ENCODE measurements at places on chromosomes 5 and 9.

- no peak for DNase-seq
Measured at GRCh38 chr5:12951846-12952245, 992.6 kb downstream of the DNAH5 start.

- no peak for DNase-seq
Measured at GRCh38 chr5:15026944-15027343, 155.4 kb upstream of the ANKH start.

DNA sequence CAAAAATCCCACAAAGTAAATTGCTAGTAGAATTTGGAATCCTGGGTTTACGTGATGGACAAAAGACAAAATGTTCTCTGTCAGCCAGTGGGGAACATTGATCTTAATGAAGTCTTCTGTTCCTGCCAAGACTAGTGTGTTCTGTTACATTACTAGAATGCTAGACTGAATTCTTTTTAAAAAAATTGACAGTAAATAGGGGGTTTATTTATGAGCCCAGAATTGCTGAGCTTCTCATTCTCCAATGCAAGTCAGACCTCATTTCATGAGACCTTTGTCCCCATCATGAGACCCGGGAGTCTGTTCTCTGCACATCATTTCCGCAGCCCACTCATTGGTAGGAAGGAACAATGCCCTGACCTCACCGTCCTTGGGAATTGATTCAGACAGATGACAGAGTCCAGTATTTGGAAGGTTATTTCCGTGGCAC lies 173.8 kb upstream of the OTULINL start:
- no peak for DNase-seq

DNA sequence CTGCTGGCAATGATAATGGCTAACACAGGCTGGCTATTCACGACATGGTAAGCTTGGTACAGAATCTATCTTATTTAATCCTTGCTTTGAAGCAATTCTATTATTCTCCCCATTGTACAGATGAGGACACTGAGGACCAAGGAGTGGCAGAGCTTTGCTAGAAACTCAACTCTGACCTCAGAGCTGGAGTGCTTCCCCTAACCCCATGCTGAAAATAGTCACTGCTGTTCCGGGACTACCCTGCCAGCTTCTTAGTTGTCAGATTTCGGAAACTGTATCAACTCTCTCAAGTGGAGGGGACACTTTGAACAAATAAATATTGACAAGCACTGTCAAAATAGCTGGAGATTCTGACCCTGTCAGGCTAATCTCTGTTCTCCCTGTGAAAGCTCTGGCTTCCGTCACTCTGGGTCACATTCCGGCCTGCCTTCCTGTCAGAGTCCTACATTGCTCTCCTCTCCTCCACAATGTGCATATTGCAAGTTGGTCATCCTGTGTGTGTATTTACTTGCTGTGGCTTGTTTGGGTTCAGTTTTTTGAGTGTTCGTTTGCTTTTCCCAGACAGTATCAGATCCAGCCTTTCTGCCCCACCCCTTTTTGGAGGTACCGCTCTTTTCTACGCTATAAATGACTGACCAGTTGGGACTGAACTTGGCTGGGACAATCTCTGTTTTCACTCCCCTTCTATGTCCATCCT lies 134.3 kb upstream of the MAP1B start:
- no peak for DNase-seq

- DNase-seq = no peak
Measured at GRCh38 chr9:134316449-134317160, 9.7 kb upstream of the RXRA start.

DNA sequence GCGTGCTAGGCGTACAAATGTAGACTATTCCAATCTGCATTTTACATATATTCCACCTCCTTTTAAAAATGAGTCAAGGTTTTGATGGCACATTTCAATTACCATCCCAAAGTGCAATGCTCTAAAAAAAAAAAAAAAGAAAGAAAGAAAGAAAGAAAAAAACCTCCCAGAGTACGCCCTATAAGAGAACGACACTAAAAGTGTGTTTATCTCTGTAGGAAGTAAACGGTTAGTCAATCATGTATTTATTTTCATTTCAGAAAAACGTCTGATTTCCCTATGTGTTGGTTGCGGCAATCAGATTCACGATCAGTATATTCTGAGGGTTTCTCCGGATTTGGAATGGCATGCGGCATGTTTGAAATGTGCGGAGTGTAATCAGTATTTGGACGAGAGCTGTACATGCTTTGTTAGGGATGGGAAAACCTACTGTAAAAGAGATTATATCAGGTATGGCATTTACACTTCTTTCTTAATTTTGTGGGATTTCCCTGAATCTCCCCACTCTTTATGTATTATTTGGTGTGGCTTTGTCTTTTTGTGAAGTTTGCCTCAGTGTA lies 1.1 kb downstream of the ISL1 start:
- DNase-seq = no peak

DNA sequence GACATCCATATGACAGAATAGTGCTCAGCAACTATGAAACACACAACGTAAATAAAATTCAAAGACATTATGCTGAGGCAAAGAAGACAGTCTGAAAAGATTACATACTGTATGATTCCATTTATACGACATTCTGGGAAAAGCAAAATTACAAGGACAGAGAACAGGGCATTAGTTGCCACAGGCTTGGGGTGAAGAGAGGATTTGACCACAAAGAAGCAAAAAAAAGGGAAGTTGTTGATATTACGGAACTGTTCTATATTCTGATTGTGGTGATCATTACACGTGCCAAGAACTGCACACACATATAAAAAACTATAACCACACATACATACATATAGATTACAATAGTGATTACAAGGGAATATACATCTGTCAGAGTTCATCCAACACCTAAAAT lies 24.1 kb downstream of the CDK5RAP2 start:
- no peak for DNase-seq

DNA sequence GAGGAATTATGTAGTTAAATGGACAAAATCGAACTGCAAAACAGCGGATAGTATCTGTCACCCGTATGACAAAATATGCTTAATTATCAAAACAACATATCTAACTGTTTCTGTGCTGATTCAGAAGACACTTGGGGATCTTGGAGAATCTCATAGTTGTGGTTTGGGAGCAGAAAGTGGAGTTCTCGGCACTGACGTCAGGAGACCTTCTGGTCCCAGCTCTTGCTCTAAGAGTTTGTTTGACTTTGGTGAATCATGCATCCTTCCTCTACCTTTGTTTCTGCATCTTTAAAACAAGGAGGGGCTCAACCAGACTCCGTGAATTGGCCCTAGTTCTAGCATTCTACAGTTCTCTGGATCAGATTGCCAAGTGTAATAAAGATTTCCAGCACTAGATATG lies 37.0 kb upstream of the TAF1L start:
- DNase-seq = no peak

DNA sequence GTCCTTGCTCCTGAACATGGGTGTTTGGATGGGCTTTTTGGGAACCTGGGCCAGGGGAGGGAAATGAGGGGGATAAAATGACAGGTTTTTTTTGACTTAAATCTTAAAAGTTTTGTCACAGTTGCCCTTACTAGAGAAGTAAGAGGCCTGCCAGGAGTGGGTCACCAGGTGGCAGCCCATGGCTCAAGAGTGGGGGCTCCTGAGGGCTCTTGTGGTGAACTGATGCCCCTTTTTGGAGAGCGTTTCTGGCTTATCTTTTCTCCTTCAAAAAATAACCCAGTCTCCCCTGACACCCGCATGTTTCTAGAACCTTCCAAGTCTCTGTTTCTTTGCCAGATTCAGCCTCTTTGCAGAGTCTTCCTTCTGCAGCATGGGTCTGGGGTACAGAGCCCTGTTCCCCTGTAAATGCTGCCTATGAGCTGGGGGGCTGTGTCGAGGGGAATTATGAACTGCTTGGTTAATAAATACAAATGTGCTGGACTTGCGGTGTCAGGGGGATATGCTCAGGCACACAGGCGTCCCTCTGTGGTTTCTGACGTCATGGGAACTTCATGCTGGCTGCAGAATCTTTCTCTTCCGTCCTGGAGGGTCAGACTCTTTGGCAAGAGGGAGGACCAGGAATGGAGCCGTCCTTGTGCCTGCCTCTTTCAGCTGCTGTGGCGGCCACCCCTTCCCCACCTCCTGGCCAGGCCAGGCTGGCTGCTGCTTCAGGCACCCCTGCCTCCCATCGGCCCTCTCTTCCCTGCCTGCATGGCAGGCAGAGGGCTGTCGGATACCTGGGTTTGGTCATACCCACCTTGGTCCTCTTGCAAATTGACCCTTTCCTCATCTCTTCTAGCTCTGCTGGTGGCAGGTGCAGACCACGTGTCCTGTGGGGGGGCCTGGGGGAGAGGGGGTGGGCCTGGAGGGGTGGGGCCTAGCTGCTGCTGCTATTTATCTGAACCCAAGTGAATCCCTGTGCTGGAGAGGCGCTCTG lies 30.1 kb downstream of the PTPA start:
- no peak for DNase-seq

GRCh38 chr5:78615697-78616096 lies 32.9 kb downstream of the LHFPL2 start:
- no peak for DNase-seq

DNA sequence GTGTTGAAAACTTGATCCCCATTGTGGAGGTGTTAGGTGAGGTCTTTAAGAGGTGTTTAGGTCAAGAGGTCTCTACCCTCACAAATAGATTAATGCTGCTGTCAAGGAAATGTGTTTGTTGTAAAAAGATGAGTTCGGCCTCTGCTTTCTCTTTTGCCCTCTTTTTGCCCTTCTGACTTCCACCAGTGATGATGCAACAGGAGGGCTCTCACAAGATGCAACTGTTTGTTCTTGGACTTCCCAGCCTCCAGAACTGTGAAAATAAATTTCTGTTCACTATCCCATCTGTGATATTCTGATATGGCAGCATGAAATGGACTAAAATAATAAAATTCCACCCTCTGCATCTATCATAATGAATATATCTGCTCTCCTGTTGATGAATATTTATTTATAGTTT lies 650.0 kb upstream of the ZNF608 start:
- no peak for DNase-seq

- DNase-seq = no peak
Measured at GRCh38 chr5:87121304-87122150, 146.2 kb upstream of the RASA1 start.

DNA sequence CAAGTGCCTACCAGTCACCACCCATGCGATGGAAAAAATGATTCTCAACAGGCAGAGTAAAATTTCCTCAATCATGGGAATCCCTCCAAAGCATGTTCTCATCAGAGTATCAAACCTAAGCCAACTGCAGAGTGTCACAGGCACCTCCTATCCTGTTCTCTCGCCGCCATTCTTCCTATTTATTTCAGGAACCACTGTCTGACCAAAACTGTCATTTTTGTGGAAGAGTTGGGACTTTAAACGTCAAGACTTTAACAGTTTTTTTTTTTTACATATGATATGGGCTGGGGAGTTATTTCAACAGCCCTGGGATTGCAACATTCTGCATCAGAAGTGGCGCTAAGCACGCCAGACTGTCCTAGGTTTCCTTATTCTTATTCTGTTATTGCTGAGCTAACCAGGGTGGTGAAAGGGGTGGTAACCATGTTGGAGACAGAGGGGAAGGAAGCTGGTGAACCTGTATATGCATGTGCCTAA lies 29.5 kb downstream of the PFDN1 start:
- DNase-seq = no peak

GRCh38 chr9:36142510-36143244 lies 6.1 kb downstream of the GLIPR2 start:
- no peak for DNase-seq

DNA sequence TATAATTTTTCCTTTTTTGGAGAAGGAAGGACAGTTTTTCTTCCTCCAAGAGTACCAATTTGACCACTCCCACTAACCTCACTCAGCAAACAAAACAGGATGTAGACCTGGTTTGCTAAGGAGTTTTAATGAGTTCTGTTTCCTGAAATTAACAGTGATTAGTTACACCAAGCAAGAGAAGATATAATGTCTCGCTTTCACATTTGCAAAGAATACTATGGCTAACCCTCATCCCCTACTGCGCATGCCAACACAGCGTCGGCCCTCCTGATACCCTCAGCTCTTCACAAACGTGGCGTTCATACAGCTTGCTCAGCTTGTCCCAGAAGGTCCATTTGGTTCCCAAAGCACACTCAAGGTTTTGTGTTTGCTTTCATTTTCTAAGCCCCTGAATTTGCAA lies 41.9 kb upstream of the IPPK start:
- DNase-seq = no peak

DNA sequence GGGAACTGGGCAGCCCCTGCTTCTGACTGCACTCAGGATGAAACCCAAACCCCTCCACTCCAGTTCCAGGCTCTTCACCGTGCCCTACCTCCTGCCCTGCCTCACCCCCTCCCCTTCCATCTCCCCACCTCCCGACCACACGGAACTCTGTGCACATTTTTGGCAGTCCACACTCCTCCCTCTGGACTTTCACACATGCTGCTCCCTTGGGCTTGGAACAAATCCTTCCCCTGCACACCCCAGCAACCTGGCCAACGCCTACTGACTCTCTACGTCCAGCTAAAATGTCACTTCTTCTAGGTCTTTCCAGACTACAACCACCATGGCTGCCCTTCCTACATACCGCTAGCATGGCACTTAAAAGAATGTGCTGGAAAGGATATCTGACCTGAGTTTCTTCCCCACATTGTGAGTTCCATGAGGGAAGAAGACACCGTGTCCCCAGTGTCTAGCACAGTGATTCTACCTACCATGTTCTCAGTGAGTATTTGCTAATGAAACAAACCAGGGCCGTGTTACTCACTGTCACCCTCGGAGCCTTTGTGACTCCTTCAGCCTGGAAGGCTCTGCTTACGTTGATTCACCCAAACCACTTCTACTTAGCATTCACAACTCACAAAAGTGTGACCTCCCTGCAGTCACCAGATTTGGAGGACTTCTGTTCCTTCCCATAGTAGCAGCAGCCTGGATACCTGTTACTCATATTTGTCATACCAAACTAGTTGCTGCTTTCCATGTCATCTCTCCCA lies 18.7 kb downstream of the RETREG1 start:
- no peak for DNase-seq
